ENCODE measurements at places on chromosomes 12 and 14.

DNA sequence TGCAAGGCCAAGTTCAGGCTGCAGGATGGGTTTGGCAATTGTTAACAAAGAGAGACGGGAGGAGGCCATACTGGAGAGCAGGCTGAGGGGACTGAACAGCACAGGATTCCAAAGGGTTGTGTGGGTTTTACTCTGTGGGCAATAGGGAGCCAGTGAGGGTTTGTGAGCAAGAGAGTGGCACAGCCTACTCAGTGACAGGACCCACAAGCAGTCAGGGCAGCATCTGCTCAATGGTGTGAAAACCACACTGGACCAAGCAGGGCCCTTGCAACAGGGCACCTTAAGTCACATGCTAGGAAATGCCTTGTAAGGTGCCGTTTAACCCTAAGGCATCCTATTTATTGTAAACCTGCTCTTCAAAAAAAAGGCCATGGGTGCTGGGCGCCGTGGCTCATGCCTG lies 22.0 kb downstream of the SYNE3 start:
- DNase-seq = no peak

GRCh38 chr12:96980991-96981414 lies 73.9 kb downstream of the NEDD1 start:
- no peak for DNase-seq

DNA sequence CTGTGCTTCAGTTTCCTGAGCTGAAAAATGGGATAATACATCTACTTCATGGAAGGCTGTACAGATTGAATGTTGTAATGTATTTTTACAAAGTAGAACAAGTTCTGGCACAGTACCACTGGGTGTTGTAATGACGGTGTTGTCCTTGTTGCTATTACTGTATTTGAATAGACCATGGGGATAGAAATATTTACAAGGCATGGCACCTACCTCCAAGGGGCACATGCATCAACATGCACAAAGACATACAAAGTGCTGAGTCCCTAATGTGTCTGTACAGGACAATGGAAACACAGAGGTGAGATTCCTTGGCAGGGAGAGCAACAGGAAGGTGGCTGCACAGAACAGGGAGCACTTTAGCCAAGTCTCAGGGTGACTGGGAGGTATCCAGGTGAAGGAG lies 930.6 kb upstream of the TMEM132C start:
- no peak for DNase-seq

DNA sequence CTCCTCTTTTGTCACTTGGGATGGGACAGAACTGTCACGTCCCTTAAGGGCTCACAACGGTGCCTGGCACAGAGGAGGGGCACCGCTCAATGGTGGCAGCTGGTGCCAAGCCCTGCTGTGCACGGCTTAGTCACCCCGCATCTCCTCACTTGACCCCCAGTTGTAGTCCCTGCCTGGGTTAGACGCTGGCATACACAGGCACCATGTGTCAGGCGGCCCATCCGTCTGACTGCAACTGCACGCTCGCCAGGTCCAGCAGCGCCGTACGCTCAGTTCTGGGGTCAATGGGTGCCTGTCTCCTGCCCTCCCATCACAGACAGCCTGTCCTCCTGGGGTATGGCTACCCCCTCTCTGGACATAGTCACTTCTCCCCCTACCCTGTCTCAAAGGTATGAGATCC lies 1.6 kb upstream of the PACS2 start:
- DNase-seq = no peak

- DNase-seq = no peak
Measured at GRCh38 chr14:93830753-93831461, 42.6 kb upstream of the PRIMA1 start.

DNA sequence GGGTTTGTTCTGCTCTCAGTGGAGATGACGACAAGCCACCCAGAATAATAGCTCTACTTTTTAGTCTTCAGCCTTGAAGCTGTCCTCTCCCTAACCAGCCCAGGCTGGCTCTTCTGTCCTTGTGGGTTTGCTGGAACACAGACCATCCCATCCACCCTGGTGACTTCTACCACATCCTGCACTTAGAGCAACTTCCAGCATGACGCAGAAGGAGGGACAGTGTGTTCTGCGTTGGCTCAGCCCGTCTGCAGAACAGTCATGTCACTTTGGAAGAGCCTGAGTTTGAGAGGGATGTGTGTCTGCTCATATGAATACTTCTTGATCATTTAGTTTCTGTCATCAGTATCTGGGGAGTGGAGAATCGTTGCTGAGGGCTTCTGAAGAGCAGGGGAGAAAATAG lies 198.0 kb downstream of the CACNA1C start:
- no peak for DNase-seq

DNA sequence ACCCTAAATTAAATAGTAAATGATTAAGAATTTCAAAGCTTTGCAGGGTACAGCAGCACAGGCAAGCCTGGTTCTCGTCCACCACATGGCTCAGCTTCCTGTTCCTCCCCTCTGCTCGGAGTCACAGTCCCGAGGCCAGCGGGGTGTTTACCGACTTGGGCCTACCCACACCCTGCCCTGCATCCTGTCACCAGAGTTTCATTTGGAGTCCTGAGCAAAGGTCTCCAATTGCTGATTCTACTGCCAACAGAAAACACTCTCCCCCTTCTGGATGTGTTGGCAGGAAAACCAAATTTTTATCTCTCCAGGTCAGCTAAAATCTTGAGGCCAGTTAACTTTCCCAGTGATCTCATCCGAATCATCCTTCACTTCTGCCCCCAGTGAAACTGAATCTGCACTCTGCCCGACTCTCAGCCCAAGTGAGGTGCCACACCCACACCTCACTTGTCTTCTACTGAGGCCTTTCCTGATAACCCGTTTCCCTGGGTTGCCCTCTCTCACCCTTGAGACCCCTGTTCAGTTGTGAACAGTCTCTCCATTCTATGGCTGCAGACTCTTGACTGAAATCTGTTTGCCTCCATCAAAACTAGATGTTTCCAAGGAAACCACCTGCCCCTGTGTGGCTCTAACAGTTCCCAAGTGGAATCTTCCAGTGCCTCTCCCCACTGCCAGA lies 71.2 kb downstream of the VCPKMT start:
- no peak for DNase-seq

DNA sequence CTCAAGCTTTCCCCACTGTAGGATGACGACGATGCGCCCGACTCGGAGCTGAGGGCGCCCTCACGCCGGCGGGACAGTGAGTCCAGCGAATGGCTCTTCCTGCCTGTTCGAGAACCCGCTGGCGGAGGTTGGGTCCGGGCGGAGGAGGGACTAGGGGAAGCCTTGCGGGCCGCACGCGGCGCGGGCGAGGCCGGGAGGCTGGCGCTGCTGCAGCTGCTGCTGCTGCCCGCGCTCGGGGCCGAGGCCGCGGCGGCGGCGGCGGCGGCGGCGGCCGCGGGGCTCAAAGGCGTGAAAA lies 1.9 kb downstream of the CCDC177 start:
- DNase-seq = no peak

DNA sequence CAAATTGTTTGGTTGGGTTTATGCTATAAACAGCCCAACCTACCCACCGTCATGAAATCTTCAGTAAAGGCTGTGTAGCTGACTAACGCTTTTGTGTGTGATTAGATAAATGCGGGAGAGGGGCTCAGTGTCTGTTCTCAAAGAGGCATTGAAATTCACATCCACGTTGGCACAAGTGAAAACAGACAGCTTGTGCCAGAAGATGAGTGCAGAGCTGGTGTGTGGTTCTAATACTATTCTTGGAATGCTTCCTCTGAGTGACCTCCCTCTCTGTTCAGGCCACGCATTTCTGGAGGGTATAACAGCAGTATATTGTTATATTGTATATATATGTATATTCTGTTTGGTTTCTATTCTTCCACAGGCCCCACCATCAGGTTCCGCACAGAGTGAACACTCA lies 263.8 kb downstream of the APAF1 start:
- DNase-seq = no peak

- DNase-seq = no peak
Measured at GRCh38 chr12:49070971-49071370, 1.2 kb upstream of the RHEBL1 start.

- DNase-seq = peak; percentile 73
Measured at GRCh38 chr12:6199531-6200255, 507 bp upstream of the CD9 start.

GRCh38 chr14:99327458-99328250 lies 55.7 kb upstream of the BCL11B start:
- DNase-seq = no peak

DNA sequence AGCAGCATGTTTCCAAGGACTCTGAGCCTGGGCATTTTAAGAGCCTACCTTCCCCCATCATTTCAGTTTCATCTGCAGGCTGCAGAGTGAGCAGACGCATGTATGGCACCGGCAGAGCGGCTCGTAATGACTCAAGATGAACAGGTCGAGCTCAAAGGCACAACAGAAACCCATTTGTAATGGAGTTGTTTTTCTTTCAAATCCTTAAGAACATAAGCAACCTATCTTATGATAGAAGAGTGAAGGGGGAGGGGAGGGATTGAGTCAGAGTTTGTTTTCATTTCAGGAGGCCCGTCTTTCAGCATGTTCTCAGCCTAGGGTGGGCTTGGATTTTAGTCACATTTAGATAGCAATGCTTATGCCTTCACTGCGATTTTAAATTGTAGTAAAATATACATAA lies 54.9 kb upstream of the CISTR start:
- DNase-seq = no peak

DNA sequence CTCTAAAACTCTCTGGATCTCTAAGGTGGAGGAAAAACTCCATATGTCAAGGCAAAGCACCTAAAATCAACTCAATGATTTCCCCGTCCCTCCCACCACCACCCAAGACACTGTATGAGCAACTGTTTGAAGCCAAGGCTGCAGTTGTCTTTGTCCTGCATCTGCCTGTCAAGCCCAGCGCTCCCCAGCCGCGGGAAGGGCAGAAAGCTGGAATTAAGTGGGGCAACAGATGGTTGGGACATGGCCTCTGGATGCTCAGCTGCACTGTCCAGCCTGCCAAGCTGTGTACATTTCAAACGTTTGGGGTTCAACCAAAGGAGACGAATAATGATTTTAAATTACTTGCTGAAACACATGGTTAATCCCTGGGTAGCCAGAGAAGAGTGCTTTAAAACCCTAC lies 42.2 kb upstream of the PTGR2 start:
- DNase-seq = no peak

GRCh38 chr12:98543701-98544100 lies 28.3 kb downstream of the TMPO start:
- DNase-seq = no peak

GRCh38 chr12:3083921-3084347 lies 6.8 kb downstream of the TSPAN9 start:
- DNase-seq = no peak

DNA sequence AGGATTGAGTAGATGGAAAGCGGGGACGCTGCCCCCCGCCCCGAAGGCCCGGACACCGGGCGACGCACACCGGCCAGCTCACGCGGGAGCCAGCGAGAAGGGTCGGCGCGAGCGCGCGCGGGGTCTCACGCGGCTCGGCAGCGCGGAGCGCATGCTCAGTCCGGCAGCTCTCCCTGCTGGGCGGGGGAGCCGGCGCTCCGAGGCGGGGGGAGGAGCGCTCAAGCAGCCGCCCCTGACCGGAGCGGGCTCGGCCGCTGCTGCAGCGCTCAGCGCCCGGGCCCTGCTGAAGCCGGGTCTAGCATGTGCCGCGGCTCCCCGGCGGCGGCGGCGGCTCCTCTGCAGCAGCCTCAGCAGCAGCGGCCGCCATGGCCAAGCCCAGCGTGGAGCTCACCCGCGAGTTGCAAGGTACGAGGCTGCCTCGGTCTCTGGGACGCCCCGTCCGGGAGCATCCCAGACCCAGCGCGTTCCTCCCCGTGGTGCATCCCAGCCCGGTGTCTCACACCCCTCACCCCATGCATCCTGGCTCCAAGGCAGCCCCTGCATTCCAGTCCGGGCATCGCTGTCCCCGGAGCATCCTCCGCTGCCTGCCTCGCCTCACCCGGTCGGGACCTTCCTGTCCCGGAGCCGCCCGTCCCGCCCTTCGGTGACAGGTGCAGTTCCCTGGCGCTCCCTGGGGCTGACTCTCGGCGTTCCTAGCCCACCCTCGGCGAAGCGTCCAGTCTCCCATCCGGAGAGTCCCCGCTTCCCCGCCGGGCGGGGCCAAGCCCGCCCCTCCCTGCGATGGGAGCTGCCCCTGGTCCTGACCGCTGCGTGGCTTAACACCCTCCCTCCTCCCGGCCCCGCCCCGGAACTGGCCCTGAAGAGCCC lies at the start of gene CARMIL3:
Gene CARMIL3 (plus strand): TSS at position 221 of the 867 bp plus-strand sequence. CDS start 145 bp downstream, at position 366.
- peak; percentile 77 for DNase-seq

DNA sequence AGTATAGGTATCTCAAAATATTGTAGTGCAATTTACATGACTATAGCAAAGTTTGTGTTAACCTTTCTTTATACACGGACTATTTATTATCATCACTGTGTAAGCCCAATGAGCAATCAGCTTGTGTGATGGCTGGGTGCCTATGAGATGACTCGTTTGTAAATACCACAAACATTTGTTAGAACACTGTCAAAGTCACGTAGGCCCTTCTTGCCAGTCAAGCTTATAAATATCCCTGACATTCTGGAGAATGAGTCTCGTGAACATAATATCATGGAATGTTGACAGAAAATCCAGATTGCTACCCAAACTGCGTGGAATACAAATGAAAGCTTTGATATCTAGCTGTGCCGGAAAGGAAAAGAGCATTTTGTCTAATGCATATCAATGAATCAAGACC lies 648.3 kb upstream of the MDGA2 start:
- DNase-seq = no peak

- no peak for DNase-seq
Measured at GRCh38 chr12:93918262-93918661, 230.1 kb upstream of the PLXNC1 start.

- no peak for DNase-seq
Measured at GRCh38 chr12:114403690-114404066, 2.3 kb downstream of the TBX5 start.

DNA sequence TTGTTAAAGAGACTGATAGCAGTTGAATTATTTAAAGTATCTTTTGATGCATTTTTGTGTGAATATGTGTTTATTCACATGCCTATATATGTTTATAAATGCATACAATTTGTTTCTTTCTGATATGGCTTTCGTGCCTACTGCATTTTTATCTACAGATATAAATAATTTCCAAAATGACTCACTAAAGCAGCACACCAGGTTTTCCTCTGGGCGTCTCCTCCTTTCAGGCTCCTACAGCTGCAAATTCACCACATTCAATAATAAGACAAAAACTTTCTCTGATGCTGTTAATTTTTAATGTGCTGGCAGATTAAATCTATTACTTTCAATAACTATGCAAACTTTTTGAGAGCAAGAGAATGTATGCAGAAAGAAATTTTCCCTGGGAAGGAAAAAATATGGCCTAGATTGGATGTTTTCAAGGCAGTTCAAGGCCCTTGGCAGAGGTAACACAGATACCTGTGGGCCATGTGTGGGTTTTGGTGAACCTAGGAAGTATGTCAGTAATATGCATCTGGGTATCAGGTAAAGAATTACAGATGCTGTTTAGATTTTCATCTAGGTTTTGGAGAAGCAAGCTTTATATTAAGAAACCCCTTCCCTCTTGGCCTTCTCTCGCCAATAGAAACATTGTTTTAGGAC lies 381.8 kb downstream of the EGLN3 start:
- DNase-seq = no peak
